Prostate gland (tissue), 2 donors: ENCODE measurements at places on chromosomes 12 and 14. TPM values are rescaled to one million over a fixed set of nuclear protein-coding genes. Genes with fewer than 3 reads are reported as not detected.
A peak's percentile ranks its signal among the peaks of the same experiment; 100 is the strongest.

DNA sequence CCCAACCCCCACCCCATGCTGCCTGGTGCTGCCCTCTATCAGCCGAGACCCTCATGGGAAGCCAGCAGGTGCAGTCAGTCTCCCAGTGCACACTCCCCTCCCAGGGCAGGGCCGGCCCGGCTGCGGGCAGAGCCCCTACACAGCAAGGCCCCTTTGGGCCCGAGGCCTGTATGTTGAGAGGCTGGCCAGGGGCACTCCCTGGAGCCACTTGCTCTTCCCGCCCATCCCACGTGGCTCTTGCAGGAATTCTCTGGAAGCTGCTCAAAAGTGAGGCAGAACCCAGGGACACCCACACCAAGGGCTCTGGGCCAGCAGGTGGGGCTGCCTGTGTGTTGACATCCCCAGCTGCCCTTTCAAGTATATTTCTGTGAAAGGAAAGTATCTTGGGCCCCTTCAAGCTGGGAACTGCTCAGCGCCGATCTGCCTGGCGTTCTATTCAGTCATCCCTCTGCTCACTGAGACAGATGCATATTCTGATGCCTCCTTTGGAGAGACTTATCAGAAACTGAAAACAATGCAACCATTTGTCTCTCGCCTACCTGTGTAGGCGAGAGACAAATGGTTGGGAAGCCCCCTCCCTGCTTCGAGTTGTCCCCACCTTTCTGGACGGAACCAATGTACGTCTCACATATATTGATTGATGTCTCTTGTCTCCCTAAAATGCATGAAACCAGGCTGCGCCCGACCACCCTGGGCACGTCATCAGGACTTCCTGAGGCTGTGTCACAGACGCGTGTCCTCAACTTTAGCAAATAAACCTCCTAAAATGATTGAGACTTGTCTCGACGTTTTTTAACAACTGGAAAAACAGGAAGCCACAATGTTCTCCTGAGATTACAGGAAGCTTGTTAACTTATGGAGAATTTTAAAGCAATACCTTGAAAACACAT, 6.0 kb downstream of the GPR132 start:
- DNase-seq, result no peak

GRCh38 chr14:56118611-56119181, 485 bp downstream of the PELI2 start:
- peak; percentile 22 for DNase-seq

DNA sequence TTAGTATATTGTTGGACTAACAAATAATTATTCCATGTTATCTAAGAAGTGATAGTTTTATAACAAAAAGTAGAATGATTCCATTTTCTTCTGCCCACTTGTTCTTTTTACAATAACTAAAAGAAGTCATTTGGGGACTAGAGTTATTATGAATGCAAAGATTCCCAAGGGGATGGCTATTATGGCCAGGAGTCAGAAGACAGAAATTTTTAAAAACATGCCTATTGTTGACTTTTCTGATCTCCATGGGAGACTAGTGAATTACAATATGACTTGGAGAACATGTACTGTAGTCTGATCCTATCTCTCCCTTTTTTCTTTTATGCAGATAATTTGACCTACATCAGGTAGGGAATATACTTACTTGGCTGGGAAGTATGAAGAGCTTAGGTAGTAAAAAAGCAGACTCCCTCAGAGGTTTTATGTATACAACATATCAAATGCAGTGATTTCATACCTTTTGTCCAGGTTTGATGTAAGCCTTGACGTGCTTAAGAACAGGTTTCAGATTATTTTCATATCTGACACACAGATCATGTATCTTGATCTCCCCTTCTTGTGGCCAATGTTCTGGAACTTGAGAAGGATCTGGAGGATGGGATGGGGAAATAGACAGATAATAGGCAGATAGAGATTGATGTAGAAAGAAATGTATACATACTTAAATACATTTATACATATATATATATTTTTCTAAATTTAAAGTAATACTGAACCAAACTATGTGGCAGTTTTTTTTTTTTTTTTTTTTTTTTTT, 41.0 kb upstream of the KCNJ8 start:
- no peak for DNase-seq

DNA sequence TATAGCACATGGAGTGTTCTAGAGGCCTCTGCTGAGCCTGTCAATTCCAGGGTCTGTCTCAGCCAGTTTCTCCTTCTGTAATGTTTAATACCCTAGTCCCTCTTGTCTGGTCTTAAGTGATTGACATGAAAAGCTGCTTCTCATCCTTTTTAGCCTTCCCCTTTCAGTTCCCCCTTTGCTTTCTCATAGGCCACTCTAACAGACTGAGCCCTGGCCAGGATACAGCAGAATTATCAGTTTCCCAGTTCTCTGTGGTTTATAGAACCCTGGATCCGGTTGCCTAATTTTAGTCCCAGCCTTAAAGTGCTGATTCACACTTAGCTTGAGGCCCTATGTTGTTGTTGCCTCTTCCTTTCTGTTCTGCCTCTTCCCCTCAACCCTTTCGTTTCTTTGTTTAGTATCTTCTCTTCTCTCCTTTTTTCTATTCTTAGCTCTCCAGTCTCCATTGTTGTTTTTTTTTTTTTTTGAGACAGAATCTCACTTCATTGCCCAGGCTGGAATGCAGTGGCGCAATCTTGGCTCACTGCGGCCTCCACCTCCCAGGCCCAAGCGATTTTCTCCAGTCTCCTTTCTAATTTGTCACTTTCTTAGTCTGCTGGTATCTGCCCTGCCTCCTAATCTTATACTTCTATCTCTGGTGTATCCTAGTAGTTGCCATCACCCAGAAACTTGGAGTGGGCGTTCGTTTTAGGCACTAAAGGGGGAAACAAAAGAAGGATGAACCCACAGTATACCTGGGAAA, 2.9 kb upstream of the BIN2 start:
- DNase-seq, result no peak

- no peak for DNase-seq
Observed at GRCh38 chr12:21879312-21879711, 61.9 kb downstream of the ABCC9 start.

DNA sequence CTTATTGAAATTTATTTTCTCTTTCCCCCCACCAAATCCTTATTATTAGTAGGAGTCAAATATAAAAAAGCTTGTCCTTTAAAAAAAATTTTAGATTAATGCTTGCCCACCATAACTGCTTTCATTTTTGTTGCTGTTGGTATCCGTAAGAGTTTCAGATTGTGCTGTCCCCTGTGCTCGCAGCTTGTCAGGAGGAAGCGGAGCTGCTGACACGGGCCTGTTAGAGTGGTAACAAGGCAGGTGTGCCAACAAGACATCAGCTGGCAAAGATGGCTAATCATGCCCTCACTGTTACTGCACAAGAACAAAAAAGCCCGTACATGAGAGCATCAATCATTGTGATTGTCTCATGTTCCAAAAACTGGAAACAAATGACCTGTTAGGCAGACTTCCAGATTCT, 148.4 kb downstream of the ALG10B start:
- DNase-seq, result no peak

DNA sequence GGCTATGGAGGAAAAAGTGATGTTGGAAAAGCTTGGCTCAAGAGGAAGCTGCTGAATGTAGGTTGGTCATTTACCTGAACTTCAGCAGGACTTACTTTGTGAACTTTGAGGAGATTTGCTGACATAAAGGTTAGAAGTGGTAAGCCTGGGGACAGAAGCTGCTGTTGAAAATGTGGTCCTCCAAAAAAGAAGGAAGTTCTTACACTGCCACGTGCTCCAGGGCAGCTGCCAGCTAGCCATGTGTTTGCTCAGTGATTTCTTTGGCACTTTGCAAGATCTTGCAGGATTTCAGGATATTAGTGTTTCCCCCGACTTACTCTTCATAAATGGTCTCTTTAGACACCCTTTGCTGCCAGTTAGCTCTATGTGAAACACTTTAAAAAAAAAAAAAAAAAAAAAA, 14.8 kb upstream of the DYRK2 start:
- no peak for DNase-seq

GRCh38 chr12:63899396-63899795, 54.9 kb downstream of the SRGAP1 start:
- no peak for DNase-seq

DNA sequence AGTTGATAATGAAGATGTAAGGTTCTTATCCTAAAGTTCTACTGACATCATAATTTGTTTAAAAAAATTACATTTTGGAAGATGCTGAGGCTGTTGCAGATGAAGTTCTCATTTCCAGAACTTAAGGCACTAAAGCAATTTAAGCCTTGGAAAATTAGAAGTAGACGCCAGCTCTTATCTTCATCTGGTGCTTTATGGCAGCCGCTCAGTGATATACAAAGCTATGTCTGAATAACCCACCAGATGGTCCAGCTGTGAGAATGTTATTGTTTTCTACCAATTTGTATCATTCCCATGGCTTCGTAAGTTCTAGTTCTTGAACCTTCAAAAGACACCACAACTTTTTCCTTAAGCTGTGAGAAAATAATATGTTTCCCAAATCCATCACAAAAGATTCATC, 212.1 kb upstream of the ARID2 start:
- DNase-seq, result no peak

- no peak for DNase-seq
Observed at GRCh38 chr12:10708862-10709261, 14.3 kb downstream of the YBX3 start.

- no peak for DNase-seq
Observed at GRCh38 chr14:58697266-58697929, 59.6 kb downstream of the DACT1 start.

GRCh38 chr14:99684410-99684934, 374 bp downstream of the CYP46A1 start:
- no peak for DNase-seq

- no peak for DNase-seq
Observed at GRCh38 chr12:103978384-103978982, 12.8 kb downstream of the TDG start.

GRCh38 chr14:30339311-30339901, 219.6 kb upstream of the G2E3 start:
- DNase-seq, result no peak

DNA sequence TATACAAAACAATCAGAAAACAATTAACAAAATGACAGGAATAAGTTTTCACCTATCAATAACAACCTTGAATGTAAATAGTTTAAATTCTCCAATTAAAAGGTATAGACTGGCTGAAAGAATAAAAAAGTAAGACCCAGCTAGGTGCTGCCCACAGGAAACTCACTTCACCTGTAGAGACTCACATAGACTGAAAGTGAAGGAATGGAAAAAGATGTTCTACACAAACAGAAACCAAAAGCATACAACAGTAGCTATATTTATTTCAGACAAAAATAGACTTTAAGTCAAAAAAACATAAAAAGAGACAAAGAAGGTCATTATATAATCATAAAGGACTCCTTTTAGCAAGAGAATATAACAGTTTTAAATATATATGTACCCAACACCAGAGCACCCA, 152.4 kb upstream of the PWP1 start:
- no peak for DNase-seq

DNA sequence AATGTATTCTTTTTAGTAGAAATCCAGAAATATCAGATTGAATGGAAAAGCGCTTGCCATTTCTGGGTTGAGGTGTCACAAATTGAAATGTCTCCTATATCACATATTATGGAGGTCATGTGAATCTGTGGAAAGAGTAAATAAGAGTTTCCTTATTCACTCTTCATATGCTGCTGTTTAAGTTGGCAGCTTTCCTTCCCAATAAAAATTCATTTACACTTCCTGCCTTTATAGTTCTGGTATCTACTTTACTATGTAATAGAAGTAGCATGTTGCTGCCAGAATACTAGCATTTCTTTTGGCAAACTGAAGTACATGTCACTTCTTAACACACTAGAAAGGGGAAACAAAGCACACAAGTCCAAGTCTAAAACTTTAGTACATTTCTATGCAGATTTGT, 60.8 kb downstream of the SDR9C7 start:
- DNase-seq, result peak; percentile 11

Gene SERPINA1
- 9.8 TPM for total RNA-seq

Gene KRT71
- not detected for total RNA-seq

Gene GPR135
- total RNA-seq, result 12.4 TPM
